Astrocyte of the hippocampus (primary cell): ENCODE measurements at places on chromosomes 4 and X.
A peak's percentile ranks its signal among the peaks of the same experiment; 100 is the strongest.

DNA sequence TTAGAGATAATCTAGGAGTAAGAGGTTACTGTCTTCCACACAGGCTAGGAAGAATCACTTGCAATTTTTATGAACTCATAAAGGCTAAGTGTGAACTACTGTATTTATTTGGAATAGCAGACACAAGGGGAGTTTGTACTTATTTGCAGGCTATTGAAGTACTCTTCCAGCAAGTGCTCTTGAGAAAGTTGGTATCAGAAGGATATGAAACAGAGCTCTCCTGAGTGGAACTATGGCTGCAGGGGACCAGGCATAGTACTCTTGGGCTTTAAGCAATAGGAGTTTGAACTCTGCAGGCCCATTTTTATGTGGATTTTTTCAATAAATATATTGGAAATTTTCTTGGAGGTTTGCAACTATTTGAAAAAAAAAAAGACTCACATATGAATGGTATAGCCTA, 756.3 kb upstream of the ATOH1 start:
- DNase-seq, result no peak

DNA sequence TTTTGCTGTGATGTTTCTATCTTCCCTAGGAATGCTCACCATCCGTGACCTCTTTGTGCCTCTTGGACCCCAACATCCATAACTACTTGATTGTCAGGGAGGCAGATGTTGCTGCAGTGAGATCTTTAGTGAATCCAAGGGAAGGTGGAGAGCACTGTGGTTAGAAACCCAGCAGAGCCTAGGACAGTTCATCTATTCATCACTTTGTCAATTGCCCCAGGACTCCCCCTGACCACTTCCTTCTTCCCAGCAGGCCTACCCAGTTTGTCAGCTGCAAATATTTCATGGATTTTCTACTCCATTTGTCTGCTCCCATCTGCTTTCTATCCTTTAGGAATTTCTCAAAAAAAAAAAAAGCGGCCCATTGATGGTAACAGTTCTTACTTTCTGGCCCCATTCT, 942.8 kb downstream of the PCDH7 start:
- DNase-seq, result no peak

DNA sequence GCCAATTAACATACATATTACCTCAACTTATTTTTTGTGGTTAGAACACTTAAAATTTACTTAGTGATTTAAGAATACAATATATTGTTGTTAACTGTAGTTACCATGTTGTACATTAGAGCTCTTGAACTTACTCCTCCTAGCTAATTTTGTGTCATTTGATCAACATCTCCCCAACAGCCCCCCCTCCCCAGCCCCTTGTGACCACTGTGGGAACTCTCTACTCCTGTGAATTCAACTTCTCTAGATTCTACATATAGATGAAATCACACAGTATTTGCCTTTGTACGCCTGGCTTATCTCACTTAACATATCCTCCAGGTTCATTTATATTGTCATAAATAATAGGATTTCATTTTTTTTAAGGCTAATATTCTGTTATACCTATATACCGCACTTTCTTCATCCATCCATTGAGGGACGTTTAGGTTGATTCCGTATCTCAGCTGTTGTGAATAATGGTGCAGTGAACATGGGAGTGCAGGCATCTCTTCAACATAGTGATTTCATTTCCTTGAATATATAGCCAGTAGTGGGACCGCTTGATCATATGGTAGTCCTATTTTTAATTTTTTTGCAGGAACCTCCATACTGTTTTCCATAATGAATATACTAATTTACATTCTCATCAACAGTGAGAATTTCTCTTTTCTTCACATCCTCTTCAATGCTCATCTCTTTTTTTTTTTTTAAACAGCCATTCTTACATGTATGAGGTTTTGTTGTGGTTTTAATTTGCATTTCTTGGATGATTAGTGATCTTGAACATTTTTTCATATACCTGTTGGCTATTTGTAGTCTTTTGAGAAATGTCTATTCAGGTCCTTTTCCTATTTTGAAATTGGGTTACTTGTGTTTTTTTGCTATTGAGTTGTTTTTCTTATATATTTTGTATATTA, 66.8 kb downstream of the RAPGEF2 start:
- DNase-seq, result no peak

DNA sequence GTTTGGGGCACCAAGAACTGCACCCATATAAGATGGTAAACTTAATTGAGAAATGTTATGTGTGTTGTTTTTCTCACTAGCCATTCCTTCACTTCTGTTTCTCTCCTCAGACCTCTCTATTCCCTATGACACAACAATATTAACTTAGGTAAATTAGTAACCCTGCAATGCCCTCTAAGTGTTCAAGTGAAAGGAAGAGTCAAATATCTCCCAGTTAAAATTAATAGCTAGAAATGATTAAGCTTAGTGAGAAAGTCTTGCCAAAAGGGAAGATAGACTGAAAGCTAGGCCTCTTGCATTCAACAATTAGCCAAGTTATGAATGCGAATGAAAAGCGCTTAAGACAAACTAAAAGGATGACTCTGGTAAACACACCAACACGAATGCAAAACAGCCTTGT, 132.9 kb upstream of the KLF8 start:
- DNase-seq, result no peak

- no peak for DNase-seq
Observed at GRCh38 chr4:106473515-106473914, 104.9 kb upstream of the GIMD1 start.

- DNase-seq, result no peak
Observed at GRCh38 chrX:30895370-30895769, 6.3 kb upstream of the TAB3 start.

- no peak for DNase-seq
Observed at GRCh38 chr4:55530167-55530566, 16.5 kb downstream of the CLOCK start.

GRCh38 chrX:30270639-30271038, 23.7 kb downstream of the MAGEB1 start:
- DNase-seq, result no peak

GRCh38 chrX:10501611-10502010, 118.8 kb downstream of the MID1 start:
- DNase-seq, result no peak

- peak; percentile 61 for DNase-seq
Observed at GRCh38 chr4:38163216-38164006, 203.2 kb downstream of the PTTG2 start.

GRCh38 chr4:98793658-98794057, 135.2 kb upstream of the TSPAN5 start:
- no peak for DNase-seq

- DNase-seq, result no peak
Observed at GRCh38 chrX:134013524-134013923, 28.1 kb upstream of the GPC3 start.

- DNase-seq, result peak; percentile 28
Observed at GRCh38 chr4:137393044-137393443, 139.2 kb downstream of the PCDH18 start.

DNA sequence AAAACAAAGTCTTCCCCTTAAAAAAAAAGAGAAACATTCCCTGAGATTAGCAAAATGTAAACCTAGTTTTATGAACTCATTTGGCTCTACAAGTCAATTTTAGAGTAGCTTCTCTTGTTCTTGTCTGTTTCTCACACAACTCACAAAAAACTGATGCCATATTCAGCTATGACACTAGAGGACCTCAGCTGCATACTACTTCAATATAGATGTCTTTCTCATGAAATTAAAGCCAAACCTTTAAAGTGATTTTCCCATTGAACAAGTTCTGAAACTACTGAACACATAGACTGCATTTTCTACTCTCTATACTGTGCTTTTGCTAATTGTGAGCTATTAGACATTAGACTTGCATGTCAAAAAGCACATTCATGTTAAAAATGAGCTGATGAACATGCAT, 49.8 kb downstream of the TBCK start:
- DNase-seq, result peak; percentile 53

DNA sequence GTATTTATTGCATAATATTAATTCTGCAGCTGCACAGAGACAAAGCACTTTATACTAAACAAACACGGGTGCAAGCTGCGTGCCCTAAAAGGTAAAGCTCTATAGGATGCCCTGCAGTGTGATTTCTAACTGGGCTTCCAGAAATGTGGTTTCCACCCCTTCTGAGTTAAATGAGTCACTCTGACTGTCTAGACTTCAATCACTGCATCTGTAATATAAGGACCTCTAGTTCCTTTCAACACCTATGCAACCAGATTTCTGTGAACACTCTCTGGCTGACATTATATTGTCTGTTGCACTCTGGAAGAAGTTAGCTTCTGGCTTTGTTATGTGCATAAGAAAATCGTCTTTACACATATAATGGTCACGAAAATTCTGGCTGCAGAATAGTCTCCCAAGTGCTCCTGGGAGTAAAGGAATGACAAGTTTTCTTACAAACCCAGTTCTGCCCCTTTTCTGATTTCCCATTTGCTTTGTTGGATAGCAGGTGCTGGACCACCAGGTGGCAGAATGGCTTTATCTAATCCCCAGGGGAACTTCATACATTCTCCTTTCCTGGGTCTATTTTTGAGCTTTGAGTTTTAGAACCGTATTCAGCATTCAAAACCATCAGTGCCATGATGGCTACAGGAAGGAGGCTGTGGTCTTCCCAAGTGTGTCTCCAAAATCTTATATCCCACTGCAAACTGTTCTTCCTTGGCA, 842.2 kb downstream of the STIM2 start:
- DNase-seq, result peak; percentile 28

GRCh38 chr4:63036159-63036866, 1372.9 kb downstream of the TECRL start:
- DNase-seq, result no peak

- peak; percentile 22 for DNase-seq
Observed at GRCh38 chr4:175246941-175247340, 328.8 kb downstream of the ADAM29 start.

GRCh38 chr4:30380404-30380998, 339.7 kb upstream of the PCDH7 start:
- DNase-seq, result peak; percentile 48

DNA sequence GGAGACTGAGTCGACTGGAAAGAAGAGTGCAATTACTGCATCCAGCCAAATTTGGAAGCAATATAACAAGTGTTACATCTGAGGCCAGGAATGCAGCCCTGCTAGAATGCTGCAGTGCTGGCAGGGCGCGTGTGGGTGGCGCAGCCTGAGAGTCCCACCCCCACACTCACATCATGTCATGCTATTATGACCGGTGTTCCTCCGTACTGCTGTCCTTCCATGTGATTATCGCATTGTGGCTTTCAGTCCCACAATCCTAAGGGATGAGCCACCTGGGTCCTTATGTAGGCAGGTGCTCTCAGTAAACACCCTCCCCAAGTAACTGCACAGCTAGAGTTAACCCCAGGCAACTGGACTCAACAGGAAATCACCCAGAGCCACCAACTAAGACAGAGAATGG, 122.6 kb upstream of the CPEB2 start:
- no peak for DNase-seq

GRCh38 chr4:145935253-145936141, 3.1 kb downstream of the ZNF827 start:
- DNase-seq, result peak; percentile 23

- DNase-seq, result peak; percentile 9
Observed at GRCh38 chr4:120672558-120673147, 249.9 kb downstream of the PRDM5 start.

- no peak for DNase-seq
Observed at GRCh38 chr4:8836664-8837171, 34.9 kb downstream of the HMX1 start.

DNA sequence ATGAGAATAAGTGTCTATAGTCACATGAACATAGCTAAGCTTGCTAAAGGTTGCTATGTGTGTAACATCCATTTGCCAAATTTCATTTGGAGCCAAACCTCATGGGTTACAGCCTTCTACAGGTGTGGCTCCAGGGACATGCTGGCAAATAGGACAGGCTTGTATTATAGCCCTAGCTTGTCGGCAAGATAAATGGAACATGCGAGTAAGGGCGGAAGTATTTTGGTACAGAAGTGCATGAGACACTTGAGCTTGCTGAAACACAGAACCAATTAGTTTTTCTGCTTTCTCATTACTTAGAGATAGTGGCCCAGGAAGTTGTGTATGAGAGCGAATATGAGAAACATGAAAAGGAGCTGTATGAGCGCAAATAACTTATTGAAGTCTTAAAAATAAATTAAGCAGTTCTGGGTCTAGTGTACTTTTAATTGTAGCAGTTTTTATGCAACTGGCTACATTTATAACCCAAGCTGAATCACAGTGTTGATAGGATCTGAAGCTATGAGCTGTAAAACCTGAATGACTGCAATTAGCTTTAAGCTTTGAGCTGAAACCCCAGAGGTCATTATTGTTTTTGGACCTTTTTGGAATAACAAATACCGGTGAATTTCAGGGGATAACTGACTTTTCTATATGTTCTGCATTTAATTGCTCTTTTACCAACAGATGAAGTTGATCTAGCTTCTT, 64.6 kb downstream of the KDM5C start:
- DNase-seq, result no peak
